ENCODE measurements at places on chromosomes 11 and 22.
A peak's percentile ranks its signal among the peaks of the same experiment; 100 is the strongest.

DNA sequence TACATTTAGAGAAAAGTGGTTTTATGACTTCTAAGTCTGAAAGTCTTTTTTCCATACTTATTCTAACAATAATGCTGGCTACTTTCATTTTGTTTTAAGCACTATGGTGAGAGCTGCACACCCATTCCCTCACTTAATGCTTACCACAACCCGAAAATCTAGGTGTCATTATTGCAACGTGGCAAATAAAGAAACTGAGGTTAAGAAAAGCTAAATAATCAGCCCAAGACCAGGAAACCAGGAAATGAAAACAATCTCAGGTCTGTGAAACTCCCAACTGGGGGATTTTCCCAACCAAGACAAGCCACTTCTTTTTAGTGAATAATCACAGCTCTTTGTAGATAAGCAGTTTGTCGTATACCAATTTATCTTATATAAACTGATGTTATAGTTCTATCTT lies 126.3 kb downstream of the SLC1A2 start:
- no peak for DNase-seq

- no peak for DNase-seq
Observed at GRCh38 chr22:31253949-31254348, 38.3 kb downstream of the PIK3IP1 start.

DNA sequence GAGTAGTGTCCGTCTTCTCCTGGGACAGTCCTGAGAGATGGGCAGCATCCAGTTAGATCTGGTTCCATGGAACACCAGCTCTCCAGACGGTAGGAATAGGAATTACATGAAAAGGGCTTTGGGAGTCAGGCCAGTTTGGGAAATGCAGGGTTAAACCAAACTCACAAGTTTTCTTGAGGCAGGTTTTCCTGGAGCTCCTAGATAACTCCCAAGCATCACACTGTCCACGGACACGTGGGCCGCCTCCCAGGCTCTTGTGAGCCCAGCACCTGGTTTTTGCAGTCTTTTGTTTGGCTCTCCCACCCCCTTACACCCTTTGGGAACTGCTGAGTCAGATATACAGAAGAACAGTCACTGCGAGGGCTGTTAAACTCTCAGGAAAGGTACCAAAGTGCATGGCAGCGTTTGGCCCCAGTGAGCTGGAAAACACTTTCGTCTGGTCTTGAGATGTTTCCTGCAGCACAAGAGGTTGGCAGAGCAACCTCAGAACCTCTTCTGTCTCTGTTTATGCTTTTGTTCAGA lies 90.0 kb downstream of the BCR start:
- no peak for DNase-seq

DNA sequence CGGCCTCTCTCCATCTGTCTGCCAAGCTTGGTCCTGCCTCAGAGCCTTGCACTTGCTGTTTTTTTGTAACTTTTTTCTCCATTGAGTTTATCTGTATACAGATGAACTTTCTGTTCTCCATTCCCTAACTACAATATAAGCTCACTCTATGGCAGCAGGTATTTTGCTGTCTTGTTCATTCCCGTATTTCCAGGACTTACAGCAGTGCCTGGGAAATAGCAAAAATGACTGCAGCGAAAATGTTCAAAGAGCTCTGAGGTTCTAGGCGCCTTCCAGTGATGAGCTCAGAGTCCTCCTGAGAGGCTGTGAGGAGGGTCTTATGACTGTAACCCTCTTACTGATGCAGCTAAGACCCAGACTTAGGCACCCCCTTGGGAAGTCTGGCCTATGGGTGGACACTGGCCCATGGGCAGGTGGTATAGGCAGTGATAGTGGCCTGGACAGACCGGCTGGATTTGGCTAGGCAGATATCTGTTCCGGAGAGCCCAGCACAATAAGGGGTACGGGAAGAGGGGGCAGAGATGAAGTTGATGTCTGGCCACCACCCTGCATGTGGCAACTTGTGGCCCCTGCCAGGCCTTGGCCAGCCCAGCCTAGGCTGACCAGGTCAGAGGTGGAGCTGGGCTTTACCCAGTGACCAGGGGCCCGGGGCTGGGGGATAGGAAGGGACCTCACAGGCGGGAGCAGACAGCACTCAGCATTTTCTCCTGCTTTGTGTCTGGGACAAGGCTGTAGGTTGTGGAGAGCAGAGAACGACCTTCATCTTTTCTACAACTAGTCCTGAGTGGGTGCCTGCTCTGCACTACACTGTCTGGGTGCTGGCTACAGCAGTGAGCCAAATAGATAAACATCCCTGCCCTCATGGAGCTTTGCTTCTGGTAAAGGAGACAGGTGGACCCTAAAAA lies 4.6 kb downstream of the ATF4 start:
- no peak for DNase-seq

DNA sequence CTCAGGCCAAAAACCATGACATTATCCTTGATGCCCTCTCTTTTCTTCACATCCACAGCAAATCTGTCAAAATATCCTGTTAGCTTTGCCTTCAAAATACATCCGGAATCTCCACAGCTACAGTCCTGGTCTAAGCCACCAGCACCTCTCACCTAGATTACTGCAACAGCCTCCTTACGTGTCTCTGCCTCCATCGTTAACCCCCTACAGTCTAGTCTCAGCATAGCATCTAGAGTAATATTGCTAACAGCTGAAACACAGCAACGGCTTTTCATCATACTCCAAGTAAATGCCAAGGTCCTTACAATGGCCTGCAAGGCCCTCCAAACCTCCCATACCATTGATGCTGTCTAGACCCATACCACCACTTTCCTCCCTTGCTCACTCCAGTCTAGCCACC lies 4.4 kb downstream of the TSG101 start:
- DNase-seq = no peak

- no peak for DNase-seq
Observed at GRCh38 chr11:91187314-91187713, 964.5 kb upstream of the CHORDC1 start.

DNA sequence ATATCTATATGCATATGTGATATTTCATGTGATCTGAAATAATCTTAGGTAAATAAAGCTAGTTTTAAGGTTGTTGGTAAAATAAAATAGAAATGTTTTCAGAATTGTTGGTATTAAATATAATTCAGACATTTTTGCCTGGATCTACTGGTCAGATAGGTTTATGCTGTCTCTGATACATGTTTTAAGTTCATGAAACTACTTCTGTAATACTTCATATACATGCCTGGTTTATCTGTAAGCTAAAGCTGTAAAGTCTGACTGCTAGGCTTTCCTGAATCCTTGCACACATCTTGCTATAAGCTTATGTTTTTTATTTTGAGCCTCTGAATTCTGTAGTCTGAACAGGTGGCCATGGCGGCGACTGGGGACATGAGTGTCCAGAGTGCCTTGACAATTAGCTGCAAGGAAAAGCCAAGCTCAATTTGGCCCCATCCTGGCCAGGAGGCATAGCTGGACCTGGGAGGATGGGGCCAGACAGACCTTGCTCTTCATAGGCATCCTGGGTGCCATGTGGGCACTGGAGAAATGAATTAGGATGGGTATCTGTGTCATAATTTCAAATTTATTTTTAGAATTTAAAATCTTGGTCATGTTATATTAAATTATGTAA lies 241.0 kb upstream of the UBASH3B start:
- no peak for DNase-seq

- no peak for DNase-seq
Observed at GRCh38 chr22:17847360-17848078, 73.2 kb upstream of the BID start.

GRCh38 chr11:80239217-80239616 lies 798.4 kb upstream of the TENM4 start:
- no peak for DNase-seq

DNA sequence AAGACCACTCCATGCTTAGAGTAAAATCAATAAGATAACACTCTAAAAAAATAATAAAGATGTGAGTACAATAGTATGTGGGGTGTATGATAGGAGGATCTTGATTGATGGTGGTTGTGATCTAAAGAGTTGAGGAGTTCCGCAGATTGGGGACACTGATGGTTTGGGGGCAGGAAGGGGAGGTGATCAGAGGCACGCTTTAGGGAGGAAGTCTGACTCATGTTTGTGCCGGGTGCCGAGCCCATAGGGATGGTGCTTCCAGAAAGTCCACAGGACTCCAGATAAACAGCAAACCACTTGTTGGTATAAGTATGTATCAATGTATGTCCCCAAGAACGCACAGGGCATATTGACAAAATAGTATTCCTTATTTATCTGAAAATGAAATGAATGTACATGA lies 27.5 kb downstream of the LINC01488 start:
- DNase-seq = no peak

DNA sequence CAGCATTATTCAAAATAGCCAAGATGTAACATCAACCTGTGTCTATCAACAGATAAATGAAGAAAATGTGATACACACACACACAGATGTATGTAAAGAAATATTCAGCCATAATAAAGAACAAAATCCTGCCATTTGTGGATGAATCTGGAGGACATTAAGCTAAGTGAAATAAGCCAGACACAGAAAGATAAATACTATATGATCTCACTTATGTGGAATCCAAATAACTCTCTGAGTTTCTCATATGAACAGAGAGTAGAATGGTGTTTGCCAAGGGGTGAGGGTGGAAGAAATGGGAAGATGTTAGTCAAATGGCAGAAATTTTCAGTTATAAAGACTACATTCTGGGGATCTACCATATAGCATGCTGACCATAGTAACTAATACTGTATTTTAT lies 224.2 kb downstream of the GUCY1A2 start:
- no peak for DNase-seq

DNA sequence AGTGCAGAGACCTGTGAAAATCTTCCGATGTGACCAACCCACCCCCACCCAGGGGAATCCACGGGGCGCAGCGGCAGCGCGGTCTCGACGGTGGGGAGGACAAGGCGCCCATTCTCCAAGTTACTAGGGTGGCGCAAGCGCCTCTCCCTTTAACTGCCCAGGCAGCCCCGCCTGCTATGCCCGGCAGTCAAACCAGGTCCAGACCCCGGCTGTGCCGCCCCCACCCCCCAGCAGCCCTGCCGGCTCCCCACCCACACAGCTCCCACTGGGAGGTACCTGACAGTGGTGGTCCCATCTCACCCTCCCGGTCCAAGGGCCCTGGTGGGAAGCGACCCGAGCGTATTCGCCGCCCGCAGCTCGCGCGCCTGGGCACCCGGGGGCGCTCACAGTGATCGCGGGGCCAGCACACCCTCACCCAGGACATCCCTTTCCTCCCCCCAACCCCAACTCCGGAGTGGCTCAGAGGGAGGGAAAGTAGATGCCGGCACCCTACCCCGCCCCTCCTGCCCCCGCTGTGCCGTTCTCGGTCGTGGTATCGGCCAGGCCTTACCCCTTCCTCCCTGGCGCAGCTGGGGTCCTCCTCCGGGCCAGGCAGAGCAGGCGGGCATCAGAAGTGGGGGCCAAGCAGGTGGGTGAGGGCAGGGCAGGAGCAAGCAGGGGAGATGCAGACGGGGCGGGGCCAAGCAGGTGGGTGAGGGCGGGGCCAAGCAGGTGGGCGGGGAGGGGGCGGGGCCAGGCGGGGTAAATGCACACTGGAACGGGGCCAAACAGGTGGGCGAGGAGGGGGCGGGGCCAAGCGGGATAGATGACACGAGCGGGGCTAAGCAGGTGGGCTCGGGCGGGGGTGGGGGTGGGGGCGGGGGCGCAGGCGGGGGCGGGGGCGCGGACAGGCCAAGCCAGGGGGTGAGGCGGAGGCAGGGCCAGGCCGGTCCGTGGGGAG lies at the start of gene TRPM5:
Gene TRPM5, minus strand, starts transcription at position 634 of the 940 bp plus-strand sequence. CDS start 21,478 bp downstream, outside the sequence.
- peak; percentile 80 for DNase-seq

DNA sequence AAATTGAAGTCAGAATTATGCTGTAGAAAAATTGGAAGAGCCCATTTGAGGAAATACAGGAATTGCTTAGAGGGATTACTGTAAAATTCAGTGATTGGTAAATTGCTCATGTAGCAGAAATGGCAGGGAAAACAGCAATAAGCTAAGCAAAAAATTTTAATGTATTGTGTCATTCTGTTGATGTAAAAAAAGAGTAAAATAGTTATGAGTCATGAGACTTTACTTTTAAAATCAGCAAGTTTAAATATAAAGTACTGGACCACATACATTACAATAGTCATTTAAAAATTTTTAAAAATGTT lies 10.4 kb downstream of the PDHX start:
- DNase-seq = no peak

DNA sequence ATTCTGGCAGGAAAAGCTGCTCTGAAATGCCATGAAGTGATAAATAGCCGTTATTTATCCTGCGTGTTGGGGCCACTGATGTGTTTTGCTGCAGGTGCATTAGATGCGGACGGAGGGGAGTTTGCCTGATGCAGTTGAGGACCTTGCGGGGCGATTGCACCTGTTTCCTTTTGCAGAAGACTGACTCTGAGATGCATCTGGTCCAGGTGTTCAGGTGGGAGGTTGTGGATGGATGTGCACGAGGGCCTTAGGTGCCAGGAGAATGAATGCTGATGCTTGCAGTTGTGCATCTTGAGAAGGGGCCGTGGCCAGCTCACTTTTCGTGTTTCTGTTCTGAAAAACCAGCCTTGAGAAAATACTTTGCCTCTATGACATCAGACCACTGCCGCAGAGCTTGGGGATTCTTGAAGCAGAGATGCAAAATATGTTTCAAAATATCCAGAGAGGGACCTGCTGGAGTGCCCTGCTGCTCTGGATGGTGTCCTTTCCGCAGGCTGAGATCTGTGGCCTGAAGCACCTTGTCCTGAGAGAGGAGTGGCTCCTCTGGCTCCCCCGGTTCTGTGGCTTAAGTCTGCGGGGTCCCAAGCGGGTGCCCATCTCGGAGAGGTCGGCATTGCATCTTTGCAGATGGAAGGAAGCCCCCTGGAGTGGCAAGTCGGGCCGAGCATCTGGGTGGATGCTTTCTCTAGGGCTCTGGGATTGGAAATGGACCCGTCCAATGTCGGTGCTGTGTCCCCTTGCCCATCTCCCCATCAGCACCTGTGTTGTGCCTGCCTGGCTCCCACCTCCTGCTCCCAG lies 1031.1 kb downstream of the TBC1D22A start:
- no peak for DNase-seq

GRCh38 chr11:39960206-39960605 lies 1499.2 kb downstream of the LRRC4C start:
- DNase-seq = no peak

DNA sequence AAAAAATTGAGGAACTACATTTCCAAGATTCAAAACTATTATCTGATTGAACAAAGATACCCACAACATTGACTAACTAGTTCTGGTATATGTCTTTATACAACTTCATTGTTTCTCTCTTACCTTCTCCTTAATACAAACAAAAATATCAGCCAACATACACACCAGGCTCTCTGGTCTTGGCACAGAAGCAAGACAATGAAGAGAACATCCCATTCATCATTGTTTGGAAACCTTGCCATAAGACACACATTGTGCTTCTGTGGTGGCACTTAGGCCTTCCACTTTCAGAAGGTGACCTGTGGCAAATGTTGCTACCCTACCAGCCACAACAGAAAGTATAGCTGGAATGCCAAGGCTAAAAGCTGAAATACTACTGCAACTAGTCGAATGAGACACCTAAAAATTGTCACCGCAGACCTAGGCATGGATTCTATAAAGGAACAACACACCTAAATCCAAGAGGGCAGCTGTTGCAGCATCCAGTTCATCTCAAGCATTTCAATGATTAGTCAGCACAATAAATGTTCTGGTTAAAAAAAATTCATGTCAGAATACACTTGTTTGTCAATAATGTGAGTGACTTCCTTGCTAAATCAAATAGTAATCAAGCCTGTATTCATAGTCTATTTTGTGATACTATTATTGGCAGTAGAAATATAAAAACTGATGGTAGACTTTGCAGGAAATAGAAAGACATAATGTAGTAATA lies 26.3 kb downstream of the MAP6 start:
- no peak for DNase-seq

All from NCI-H1105 (cell line).